ENCODE measurements at places on chromosomes 7 and 10. TPM values are rescaled to one million over a fixed set of nuclear protein-coding genes. Genes with fewer than 3 reads are reported as not detected.

Gene PRTFDC1
- 0.11 TPM for total RNA-seq

Gene PRR15
- total RNA-seq, result not detected

Gene PTN
- 0.11 TPM for total RNA-seq

Gene UTF1
- total RNA-seq, result 0.28 TPM

Gene NPY4R
- total RNA-seq, result not detected

Gene CPEB3
- 1.9 TPM for total RNA-seq

Gene ARPC1A
- total RNA-seq, result 83.4 TPM

Gene LARP4B
- total RNA-seq, result 137 TPM

Gene DENND2A
- total RNA-seq, result not detected

Gene DRGX
- total RNA-seq, result not detected

Gene SERPINE1
- 0.23 TPM for total RNA-seq

Gene PTPN20
- total RNA-seq, result 2.5 TPM

Gene MKX
- total RNA-seq, result not detected

Gene WDR91
- 22.6 TPM for total RNA-seq

Gene SLC26A3
- total RNA-seq, result not detected

Gene FOXP2
- 0.14 TPM for total RNA-seq

Gene TMEM213
- total RNA-seq, result not detected

Gene PILRB
- total RNA-seq, result 86.2 TPM

Gene C7orf33
- not detected for total RNA-seq

Gene IL15RA
- 19.8 TPM for total RNA-seq

Gene DGKB
- not detected for total RNA-seq

Gene VPS26A
- 28.4 TPM for total RNA-seq

Data from activated T-helper 2 cell treated with anti-CD3 and anti-CD28 coated beads, Interferon-gamma antibody, Interleukin-2, Interleukin-4, amounts not matched to agents 10 μg/mL and 5 μg/mL and 100 μg/mL, durations not matched to agents 14 hours and 24 hours and 36 hours (primary cell).